Esophagus squamous epithelium (tissue), 5 donors: ENCODE measurements at places on chromosomes 1 and 21.
A peak's percentile ranks its signal among the peaks of the same experiment; 100 is the strongest.

DNA sequence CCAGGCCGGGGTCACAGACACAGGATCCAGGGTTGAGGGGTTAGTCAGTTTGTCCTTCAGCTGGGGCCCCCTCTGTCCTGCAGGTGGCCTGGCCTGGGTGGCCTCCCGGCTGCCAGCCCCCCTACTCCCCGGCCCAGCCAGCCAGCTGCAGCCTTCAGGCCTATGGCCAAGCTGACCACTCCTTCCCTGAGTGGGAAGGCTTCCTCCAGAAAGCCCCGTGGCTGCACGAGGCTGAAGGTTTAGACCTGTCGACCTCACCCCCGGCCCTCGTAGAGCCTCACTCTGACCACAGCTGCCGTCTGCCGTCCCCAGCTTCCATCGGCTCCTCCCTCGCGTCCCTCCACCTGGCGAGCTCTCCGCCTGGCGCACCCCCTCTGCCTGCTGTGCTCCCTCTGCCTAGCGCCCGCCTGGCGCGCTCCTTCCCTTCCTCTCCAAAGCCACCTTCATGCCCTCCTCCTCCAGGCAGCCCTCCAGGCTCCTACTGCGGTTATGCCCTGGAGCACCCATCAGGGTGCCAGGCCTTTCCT, 9.6 kb downstream of the TTLL10 start:
- DNase-seq = no peak

GRCh38 chr1:17878837-17879236, 123.7 kb downstream of the ACTL8 start:
- DNase-seq = no peak

GRCh38 chr21:34794686-34795085, 125.9 kb downstream of the CLIC6 start:
- DNase-seq = no peak

- DNase-seq = no peak
Observed at GRCh38 chr1:44089371-44090048, 29.1 kb upstream of the KLF17 start.

- DNase-seq = no peak
Observed at GRCh38 chr1:111733183-111733991, 5.8 kb downstream of the INKA2 start.

- DNase-seq = no peak
Observed at GRCh38 chr1:87404296-87404695, 75.6 kb downstream of the LMO4 start.

GRCh38 chr1:35675773-35676172, 34.4 kb upstream of the PSMB2 start:
- no peak for DNase-seq

DNA sequence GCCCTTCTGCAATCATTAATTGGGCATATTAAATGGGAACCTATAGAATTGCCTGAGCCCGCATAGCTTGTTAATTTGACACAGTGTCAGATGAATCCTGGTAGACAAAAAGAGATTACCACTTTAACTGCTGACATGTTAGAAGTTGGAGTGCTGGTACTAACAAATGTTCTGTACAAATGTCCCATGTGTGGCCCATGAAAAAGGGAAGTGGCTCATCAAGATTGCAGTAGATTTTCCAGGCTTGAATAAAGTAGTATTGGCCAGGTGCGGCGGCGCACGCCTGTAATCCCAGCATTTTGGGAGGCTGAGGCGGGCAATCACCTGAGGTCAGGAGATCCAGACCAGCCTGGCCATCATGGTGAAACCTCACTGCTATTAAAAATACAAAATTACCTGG, 45.6 kb downstream of the GNPAT start:
- no peak for DNase-seq

GRCh38 chr1:49208712-49209111, 432.0 kb upstream of the BEND5 start:
- DNase-seq = no peak

GRCh38 chr1:13617108-13617507, 33.5 kb downstream of the PDPN start:
- no peak for DNase-seq

GRCh38 chr21:41707231-41707959, 59.5 kb downstream of the RIPK4 start:
- no peak for DNase-seq

DNA sequence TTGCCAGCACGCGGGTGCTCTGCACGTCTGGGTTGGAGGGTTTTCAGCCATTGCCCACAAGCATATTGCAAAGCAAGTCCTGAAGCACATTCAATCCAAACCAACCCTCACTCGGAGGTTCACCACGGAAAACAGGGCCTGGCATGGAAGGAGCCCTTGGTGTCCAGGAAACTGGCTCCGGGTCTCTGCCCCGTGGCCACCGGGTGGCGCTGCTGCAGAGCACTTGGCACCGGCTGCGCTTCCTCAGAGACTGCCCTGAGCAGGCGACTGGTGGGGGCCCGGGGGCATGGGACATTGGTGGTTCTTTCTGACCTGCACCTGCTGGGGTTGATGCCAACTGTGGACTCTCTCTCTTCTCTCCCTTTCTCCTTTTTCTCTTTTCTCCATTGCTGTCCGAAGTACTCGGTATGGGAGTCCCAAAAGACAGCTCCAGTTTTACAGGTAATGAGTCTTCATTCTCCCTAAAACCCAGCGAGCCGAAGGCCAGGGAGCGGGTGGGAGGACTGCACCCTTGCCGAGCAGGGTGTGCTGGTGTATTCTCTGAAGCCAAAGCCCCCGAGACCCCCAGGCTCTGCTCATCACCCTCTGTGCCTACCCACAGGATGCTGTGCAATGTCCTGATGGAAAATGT, 4.1 kb upstream of the KCNAB2 start:
- no peak for DNase-seq

DNA sequence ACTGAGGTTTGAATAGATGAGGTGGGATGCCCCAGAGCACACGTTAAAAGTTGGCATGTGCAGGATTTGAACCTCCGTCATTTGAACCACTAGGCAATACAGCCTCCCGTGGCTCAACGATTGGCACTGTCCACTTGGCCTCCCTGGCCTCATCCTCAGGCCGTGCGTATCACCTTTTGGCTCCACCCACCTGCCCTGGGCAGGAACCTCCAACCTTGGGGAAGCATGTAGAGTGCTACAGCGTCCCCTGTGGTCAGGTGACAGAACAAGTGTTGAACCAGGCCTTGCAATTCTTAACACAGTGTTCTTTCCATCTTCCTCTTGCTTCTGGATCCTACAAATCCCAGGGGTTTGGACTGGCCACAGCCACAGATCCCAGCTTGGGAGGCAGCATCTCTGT, 112.6 kb downstream of the PAX7 start:
- DNase-seq = no peak

GRCh38 chr1:152870831-152871730, 7.0 kb upstream of the SMCP start:
- no peak for DNase-seq

GRCh38 chr21:42582787-42583476, 69.3 kb downstream of the SLC37A1 start:
- DNase-seq = no peak

DNA sequence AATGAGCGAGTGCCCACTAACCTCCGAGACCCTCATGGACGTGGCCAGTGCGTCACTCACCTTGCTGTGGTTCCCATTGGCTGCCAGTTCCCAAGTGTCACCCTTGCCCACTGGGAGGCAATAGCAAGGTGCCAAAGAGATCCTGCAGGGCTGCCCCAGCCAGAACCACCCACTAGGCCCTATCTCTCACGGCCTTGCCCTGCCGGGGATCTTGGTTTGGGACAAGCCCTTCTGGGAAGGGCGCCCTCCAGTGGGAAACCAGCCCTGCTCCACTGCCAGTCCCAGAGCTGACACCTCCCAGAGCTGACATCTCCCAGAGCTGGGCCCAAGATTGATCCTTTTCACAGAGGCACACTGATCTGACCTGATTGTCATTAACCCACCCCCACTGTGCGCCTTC, 2.1 kb upstream of the SELENON start:
- no peak for DNase-seq

GRCh38 chr1:159204161-159205141, at the start of gene ACKR1:
Gene ACKR1 (plus strand): TSS chr1:159204875. CDS start chr1:159204960, 85 bp downstream.
- DNase-seq = no peak

- DNase-seq = no peak
Observed at GRCh38 chr1:38775175-38775845, 84.3 kb downstream of the RRAGC start.

- DNase-seq = no peak
Observed at GRCh38 chr1:110336300-110337039, 2.7 kb upstream of the RBM15 start.

DNA sequence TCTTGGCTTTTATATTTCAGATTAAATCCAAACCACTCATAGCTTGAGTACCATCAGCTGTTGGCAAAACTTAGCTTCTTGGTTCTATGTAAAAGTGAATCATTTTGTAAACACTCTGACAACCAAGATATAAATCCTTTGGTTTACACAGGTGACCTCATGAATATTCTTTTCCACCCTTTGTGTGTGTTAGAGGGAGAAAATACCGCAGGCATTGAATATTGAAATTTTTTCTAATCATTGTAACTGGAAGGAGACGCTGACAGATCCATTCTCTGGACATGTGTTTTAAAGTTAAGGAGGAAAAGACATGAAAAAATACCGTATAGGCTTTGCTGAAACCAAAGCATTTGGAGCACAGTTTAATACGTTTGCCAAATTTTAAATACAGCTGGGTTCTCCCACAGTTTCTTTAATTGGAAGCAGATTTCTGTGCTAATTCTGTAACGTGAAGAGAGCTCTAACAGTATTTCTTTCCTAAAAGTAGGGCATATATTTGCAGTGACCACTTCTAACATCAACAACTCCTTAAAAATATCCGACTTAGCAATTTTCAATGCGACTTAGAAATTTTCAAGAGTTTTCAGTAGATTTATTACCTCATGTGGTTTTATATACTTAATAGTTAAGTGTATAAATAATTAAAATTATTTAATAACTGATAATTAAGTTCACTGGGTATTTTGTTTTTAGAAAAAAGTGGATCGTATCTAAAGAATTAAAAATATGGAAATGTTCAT, 388.2 kb downstream of the USP25 start:
- no peak for DNase-seq

DNA sequence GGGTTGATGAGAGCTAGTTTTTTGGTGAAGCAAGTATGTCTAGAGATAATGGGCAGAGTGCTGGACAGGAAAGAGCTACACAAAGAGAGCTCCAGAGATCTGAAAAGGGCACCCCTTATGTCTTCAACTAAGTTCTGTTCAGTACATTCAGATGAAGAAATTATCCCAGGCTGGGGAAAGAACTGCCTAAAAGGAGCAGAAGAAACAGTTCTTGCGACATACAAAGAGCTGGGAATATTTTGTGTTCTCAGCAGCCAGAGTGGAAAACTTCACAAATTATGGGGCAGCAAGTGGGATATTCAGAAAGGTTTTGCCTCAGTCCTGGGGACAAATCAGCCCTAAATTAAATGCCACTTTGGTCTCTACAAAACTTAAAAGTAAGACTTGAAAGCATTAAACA, 17.4 kb upstream of the CCN1 start:
- no peak for DNase-seq

DNA sequence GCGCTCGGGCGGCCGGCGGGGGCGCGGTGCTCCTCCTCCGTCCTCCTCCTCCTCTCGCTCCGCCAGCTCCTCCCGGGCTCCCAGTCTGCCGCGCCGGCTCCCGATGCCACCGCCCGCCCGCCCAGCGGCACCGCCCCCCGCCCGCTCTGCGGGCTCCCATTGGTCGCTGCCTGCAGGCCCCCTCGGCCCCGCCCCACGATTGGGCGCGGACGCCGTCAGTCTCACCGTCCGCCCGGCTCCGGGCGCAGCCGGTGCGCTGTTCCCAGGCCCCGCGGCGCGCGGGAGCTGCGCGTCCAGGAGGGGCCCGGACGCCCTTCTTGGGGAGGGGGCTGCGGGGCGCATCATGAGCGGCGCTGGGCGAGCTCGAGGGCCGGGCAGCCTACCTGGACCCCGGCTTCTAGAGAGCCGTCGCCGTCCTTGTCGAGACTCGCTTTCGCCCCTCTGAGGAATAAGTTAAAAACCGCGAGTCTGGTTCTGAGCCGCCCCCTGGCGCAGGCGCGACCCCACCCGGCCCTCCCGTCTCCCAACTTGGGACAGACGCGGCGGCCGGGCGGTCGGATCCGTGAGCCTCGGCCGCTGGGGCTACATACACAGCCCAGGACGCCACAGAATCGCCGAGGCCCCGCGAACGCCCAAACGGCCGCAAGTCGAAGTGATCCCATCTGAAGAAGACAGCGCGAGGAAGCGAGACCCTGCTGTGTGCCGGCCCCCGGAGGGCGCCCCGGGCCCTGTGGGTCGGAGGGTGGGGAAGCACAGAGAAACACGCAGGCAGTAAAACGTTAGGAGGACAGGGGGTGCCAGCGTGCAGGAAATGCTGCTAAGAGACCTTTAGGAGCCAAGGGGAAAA, at the start of gene SIPA1L2:
TSS of gene SIPA1L2 (minus strand) at position 87 of the 847 bp plus-strand sequence. CDS start 114,794 bp downstream, outside the sequence.
- DNase-seq = peak; percentile 34

DNA sequence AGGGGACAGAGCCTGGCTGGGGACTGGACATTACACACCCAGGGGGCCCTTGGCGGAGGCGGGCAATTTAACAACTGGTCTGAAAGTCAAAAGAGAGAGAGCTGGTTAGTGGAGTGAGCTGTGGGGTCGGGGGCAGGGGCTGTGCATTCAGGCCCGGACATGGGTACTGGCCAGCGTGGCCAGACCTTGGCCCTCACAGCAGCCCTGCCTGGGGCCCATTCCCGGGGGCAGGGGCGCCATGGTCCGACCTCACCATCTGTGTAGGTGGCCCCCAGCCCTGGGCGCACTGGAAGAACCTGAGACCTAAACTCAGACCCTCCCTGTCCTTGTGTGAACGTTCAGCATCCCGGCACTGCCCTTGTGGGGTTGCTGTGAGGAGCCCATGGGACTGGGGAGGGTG, 5.0 kb downstream of the CLDN19 start:
- no peak for DNase-seq

DNA sequence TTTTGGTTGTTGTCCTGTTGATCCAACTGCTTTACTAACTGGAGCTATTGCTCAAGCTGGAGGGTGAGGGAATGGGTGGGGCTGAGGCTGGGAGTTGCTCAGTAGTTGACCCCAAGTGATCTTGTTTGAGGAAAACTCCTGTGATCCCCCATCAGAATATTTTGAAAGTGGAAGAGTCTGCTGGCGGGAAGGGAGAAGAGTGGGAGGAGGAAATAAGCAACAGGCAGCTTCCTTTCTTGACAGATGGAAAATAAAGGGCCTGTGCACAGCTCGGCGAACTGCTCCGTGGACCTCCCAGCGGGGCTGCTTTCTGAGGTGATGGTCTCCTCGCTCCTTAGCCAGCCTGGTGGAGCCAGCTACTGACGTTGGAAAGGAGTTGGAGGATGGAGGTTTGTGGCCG, 199.1 kb upstream of the LMO4 start:
- DNase-seq = no peak

- DNase-seq = no peak
Observed at GRCh38 chr1:177230228-177231016, 59.7 kb downstream of the BRINP2 start.
